Inflammatory macrophage treated with lipopolysaccharide for 1 hour (primary cell): ENCODE measurements at places on chromosomes 4 and X.

GRCh38 chrX:78063687-78064086, 40.4 kb upstream of the PGK1 start:
- DNase-seq = no peak

DNA sequence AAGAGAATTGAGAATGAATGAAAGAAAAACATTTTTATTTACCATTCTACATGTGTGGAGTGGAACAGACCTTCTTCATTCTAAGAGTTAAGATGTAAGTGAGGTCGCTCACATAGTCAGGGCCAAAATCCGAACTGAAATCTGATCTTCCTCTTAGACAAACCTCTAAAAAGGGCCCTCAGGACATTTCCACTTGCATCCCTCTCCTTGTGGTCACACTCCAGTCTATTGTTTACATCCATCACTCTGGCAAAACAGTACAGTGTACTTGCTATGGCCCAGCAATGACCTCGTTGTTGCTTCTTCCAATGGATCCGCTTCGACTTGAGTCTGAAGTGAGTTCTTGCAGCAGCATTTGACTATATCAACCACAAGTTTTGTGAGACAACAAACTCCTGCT, 54.2 kb downstream of the MOSPD2 start:
- no peak for DNase-seq

DNA sequence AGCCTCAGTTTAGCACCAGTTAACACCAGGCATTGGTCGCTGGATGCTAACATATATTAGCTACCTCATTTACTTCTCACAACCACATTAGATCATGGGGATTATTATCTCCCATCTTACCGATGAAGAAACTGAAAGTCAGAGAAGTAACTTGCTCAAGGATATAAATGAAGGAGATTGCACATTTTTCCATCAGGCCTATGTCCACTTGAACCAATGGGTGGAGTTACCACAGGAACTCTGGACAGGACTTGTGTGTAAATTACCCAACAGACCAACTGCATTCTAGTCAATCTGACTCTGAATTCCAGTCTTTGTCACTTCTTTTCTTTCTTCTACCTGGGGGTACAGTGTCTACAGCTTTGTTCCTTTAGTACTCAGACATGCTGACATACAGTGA, 1.8 kb downstream of the LNX1 start:
- DNase-seq = no peak

DNA sequence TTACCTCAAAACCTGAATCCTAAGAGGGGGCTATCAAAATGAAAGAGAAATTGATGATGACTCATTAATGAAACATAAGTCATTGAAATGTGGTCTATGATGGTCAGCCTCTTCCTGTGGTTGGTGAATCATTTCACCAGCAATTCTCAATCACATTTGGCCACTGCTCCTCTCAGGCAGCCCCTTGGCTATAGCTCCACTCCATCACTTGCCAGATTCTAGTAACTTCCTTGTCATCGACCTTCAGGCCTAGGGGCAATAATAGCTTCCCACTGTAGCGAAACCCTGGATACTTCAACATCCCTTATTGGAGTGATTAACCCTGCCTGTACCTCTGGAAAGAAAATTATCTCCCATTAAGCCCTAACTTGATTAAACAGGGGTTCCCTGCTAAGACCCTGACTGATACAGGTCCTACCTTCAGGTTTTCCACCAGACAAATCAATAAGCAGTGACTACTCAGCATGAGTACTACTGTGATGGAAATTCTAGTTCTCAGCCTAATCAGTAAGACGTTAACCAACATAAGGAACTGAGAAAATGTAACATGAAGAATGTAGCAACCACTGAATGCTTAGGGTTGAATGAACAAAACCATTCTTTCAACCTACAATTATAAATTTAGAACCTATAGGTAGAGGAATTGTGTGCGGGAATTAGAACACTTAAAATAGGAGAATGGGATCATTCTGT, 30.4 kb downstream of the ADH7 start:
- no peak for DNase-seq

GRCh38 chr4:31365006-31365690, 645.0 kb downstream of the PCDH7 start:
- DNase-seq = no peak

GRCh38 chrX:46317163-46317562, 228.1 kb downstream of the ZNF674 start:
- no peak for DNase-seq

DNA sequence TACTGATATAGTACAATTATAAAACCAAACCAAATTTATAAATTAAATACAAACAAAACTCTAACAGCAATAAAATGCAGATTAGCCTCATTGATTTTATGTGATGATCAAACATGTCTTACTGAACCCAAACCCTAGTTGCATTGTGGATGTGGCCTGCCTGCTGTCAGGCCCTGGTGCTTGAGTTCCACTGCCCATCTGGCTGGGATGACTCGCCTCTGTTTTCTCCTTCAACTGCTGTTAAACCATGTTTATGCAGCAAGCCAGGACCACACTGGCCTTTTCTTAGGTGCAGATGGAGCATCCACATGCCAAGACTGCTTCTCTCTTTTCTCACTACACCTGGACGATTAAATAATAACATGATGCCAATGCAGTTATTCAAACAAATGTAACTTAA, 22.6 kb downstream of the NAP1L5 start:
- no peak for DNase-seq

GRCh38 chr4:144504883-144505282, 141.1 kb upstream of the HHIP start:
- no peak for DNase-seq

DNA sequence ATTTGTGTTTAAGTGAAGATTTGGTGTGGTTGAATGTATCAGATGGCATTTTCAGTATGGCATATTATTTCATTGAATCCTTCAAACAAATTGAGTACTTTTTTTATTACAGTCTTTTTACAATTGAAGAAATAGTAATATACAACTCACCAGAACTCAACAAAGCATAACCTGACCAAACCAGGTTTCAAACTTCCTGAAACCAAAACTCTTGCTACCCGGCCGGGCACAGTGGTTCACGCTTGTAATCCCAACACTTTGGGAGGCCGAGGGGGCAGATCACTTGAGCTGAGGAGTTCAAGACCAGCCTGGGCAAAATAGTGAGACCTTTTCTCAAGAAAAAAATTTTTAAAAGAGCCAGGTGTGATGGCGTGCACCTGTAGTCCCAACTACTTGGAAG, 94.2 kb downstream of the UBE2K start:
- no peak for DNase-seq

- peak; percentile 94 for DNase-seq
These were observed 210.0 kb upstream of the STK26 start for GRCh38 chrX:131812847-131813825.

DNA sequence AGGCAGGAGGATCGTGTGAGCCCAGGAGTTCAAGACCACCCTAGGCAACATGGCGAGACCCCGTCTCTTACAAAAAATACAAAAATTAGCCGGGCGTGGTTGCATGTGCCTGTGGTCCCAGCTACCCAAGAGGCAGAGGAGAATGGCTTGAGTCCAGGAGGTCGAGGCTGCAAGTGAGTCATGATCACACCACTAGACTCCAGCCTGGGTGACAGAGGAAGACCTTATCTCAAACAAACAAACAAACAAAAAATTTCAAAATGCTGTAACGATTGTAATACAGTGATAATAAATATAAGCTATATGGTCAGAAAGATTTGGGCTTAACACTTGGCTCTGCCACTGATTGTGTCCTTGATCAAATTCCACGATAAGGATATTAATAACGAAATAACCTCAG, 24.2 kb downstream of the SLC25A4 start:
- DNase-seq = no peak

DNA sequence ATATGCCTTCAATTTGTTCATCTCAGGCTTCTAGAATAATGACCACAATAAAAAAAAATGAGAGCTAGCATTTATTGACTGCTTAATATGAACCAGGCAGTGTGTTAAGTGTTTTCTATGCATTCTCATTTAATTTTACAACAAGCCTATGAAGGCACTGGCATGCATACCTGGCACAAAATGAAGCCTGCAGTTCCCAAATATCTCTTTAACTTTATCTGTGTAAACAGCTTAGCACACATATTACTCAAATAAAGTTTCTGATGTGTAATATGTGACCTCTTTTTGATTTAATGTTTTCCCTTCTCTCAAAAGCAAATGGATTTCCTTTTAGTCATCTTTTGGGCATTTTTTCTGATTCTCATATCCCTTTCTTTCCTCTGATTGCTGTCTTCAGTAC, 671.8 kb downstream of the PCDH7 start:
- DNase-seq = no peak

- no peak for DNase-seq
These were observed 59.1 kb downstream of the CHRNA9 start for GRCh38 chr4:40394236-40394635.

- DNase-seq = no peak
These were observed 24.9 kb downstream of the LHFPL1 start for GRCh38 chrX:112654871-112655270.

DNA sequence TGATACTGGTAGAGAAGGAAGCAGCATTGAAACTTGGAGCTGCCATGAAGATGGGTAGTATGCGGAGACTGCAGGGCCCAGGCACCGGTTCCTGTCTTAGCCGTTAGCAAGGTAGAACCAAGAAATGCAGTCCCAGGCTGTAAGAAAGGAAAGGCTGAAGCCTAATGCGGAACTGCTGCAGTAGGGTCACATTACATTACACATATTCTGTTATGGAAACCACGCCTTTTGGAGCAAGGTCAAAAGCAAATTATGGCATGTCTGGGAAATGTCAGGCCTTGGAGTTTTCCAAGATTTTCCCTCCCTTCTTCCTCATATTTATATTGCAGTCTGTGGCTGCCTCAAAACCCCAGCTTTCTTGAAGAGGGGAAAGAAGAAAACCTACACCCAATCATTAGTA, 204.8 kb upstream of the RASGEF1B start:
- no peak for DNase-seq

DNA sequence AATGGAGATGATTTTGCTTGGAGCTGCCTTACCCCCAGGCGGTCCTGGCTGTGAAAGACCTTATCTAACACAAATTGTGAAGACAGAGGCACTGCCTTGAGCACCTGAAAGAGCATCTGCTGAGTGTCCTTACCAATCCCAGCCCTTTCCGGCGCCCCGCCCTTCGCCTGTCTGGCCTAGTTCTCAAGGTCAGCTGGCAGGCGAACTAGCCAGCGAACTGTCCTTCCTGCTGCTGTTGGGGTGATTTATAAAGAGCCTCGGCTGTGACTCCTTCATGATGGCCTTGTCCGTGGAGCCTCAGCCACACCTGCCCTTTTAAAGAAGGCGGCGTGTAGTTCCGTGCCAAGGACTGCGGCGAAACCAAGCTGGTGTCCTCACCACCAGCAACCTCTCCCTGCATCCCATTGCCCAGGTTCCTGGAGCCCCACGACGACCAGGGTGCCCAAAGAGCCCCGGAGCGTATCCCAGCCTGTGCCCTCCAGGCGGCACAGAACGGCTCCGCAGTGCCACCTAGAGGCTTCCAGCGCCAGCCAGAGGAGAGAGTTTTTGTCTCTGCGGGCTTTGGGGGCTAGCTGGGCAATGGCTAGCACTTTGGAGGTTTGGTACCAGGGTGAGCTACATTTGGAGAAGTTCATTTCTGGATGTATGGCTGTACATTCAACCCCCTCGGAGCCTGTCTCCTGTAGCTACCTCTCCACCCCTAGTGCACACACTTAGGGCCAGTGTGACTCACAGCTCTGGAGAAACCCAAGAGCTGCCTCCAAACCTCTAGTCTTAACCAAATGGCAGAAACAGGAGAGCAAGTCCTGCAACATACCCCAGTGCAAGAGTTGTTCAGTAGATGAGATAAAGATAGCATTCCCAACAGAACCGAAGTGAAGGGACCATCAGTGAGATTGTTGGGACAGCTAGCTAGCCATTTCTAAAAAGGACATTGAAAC, 36.8 kb upstream of the VMA21 start:
- DNase-seq = no peak

GRCh38 chrX:129593137-129593536, 53.1 kb downstream of the OCRL start:
- DNase-seq = no peak

- no peak for DNase-seq
These were observed 202.0 kb downstream of the DHX15 start for GRCh38 chr4:24382381-24382780.

GRCh38 chrX:21806691-21807090, 32.7 kb upstream of the MBTPS2 start:
- peak; percentile 33 for DNase-seq

DNA sequence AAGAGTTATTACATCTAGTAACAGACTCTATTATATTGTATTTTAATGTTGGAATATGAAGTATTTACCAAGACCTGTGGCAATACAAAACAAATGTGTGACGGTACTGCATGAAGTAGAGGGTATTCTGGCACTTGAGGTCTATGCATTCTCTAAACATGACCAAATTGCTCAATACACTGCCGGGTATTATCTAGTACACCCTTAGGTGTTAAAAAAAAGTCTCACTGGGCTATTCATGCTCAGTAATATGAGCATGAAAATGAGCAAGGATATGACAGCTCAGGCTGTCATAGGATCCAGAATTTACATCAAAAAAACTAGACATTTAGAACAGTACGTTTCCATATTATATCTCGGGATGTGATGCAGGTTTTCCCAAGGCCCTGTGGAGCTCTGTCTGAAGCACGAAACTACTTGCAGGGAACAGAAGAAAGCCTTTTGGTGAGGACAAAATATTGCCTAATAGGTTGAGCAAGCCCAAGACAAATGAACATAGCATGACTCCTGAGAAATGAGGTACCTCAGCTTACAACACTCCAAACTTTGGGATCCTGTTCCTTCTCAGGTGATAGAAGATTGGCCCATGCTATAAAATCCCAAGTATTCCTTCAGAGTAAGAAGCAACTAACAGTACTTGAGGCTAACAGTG, 74.1 kb upstream of the MAOA start:
- DNase-seq = no peak

GRCh38 chrX:39891781-39892180, 206.0 kb downstream of the BCOR start:
- peak; percentile 7 for DNase-seq

DNA sequence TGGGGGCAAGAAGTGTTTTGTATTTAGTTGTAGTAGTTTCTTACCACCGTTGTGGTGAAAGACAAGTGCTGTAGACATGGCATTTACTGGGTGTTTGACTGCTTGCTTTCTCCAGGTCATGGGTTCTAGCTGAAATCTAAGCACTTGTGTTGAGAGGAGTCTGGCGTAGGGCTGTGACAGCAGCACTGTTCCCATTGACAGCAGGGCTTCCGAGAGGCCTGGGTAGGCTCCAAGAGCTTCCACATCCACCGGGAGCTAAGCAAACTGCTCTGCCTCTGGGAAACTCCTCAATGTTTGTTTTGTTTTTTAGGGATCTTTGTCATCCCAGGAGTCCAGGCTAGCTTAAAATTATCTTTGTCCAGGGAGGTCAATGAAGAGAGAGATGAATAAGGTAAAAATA, 44.3 kb downstream of the BMPR1B start:
- DNase-seq = no peak

- DNase-seq = no peak
These were observed 112.3 kb upstream of the RADX start for GRCh38 chrX:106499473-106499872.

GRCh38 chr4:75909405-75909804, 7.2 kb upstream of the PPEF2 start:
- no peak for DNase-seq

GRCh38 chrX:12949927-12950656, 24.8 kb upstream of the TMSB4X start:
- peak; percentile 91 for DNase-seq
